Esophagus mucosa (tissue), 1 donor: ENCODE measurements at places on chromosomes 5 and 9. TPM values are rescaled to one million over a fixed set of nuclear protein-coding genes. Genes with fewer than 3 reads are reported as not detected.
A peak's percentile ranks its signal among the peaks of the same experiment; 100 is the strongest.

DNA sequence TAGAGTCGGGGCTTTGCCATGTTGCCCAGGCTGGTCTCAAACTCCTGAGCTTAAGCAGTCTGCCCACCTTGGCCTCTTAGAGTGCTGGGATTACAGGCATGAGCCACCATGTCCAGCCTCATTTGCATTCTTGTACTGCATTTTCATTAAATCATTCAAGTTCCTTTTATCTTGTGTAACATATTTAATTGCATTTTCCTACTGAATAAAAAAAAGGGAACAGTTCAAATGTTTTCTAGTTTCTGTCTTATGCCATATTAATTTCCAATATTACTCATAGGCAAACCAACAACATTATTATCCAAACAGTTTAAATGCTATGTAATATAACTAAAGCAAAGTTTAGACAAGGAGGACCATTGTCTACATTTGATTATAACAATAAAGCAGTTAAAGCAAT is 6.1 kb downstream of the SLC31A1 start:
- ATAC-seq = no peak

ARAP3 gene
- total RNA-seq = 3.3 TPM

- ATAC-seq = no peak
These were observed 290.2 kb upstream of the RGMB start for GRCh38 chr5:98483301-98483685.

CDHR2 gene
- not detected for total RNA-seq

EPB41L4A gene
- total RNA-seq = 35.1 TPM

DNM1 gene
- 2.2 TPM for total RNA-seq

DNA sequence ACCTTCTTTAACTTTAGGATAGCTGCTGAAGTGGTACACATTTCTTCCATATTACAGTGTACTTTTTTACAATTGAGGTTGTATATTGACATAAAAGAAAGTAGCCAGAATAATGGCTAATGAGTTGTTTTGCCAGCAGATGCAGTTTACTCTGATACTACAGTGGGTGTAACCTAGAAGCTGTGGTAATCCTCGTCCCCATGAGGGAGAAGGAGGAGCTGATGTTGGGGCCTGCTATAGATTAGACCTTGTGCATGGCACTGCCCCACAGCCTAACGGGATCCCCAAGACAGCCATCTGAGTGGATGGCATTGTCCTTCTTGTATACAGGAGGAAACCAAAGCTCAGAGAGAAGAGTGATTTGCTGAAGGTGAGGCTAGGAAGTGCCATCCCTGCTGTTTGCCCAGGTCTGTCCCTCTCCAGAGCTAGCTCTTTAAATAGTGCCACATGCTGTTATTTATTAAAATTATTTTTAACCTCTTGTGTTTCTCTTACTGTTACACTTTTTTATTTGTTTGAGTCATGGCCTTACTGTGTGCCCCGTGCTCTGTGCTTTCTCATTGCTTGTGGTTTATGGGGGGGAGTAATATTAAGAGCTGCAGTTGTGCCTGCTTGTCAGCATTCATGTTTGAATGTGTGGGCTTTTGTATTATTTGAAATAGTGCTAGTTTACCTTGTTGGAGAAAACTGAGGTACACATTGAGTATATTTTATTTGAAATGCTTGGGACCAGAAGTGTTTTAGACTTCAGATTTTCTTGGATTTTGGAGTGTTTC is 65.3 kb downstream of the ICE1 start:
- no peak for ATAC-seq

GRCh38 chr9:20994486-20994885 is 37.0 kb downstream of the HACD4 start:
- ATAC-seq = no peak

DNA sequence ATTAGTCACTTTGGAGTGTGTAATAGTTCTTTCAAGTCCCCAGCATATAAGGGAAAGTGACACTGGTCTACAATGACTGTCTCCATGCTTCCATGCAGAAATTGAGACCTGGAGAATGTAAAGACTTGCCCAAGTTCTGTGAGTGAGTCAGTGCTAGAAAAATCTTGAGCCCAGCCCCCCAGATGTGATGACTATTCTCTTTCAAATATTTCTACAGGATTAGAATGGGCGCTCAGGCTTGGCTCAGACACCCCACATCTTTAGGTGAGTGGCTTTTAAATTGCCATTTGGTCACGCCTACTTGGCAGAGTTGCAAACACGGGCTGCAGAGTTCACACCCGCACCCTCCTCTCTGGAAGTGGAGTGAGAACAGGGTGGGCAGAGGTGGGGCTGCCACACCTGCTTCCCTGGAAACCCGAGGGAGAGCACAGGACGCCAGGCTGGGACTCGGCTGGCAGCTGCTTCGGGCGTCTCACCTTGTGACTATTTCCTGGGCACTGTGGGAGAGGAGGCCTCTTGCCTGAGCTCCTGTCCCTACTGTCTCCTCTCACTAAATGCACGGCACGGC is 37.6 kb downstream of the ROPN1L start:
- ATAC-seq = peak; percentile 88

DNA sequence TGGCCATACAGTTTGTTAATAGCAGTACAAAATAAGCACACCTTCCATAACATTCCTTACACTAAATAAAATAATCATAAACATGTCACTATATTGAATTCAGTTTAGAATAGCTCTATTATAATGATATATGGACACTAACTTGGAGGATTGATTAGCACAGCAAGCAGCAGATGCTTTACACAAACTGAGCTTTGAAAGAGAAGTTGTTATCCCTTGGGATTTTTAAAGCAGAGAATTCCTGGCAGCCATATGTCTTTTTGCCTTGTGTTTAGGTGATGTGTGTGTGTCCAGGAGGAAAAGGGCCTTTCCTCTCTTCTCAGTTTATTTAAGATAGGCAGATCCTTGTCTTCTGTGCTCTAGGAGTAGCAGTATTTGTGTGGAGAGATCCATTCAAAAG is 232.2 kb upstream of the GRIN3A start:
- no peak for ATAC-seq

- ATAC-seq = no peak
These were observed 37.2 kb upstream of the COL15A1 start for GRCh38 chr9:98906273-98907040.

GRCh38 chr5:74641735-74642542 is 1.4 kb upstream of the ENC1 start:
- peak; percentile 23 for ATAC-seq

DNA sequence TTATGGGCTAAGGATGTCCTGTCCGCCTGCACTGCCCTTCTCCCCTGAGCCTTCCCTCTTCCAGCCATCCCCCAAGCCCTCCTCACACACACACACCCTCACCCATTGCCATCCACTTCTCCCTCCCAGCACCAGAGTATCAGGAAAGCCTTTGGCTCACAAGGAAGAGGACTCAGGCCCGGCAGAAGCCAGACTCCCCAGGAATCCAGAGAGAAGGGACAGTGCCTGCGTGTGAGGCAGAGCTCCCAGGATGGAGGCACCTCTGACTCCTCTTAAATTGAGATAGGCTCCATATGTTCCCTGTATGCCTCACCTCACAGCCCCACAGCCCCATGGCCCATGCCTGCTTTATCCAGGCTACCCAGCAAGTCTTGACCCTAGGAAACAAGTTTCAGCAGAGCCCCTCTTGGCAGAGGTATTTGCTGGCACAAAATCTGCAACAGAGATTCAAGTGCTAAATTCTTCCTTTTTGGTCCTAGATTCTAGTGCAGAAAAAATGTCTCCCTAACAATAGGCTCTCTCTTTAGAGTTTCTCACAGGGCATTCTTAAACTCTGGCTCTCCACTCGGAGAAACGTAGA is 761 bp downstream of the IL17B start:
- no peak for ATAC-seq

- no peak for ATAC-seq
These were observed 31.8 kb upstream of the PLCXD3 start for GRCh38 chr5:41542183-41542582.

- ATAC-seq = peak; percentile 14
These were observed at the start of gene ENTPD8 for GRCh38 chr9:137441289-137441934. TSS of gene ENTPD8 (minus strand) at chr9:137441357. CDS start at chr9:137438285, 3,072 bp downstream.

PRLR gene
- total RNA-seq = 7.6 TPM

DNA sequence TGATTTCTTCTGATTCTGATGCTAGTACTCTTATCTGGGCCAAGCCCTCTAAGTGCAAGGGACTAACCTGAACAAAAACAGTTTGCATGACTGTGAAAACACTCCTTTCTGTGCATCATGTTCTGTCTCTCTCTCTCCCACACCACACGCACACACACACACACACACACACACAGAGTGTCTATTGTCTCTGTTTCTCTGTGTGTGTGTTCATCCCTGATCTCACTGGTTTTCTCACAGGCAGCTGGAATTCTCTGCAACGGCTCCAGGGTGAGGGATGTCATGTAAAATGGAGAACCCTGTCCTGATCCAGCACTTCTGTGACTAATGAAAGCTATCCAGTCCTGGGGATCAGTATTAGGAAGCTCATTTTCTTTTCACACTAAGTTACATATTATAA is 453.1 kb upstream of the RGMB start:
- no peak for ATAC-seq

SNX24 gene
- total RNA-seq = 31.8 TPM

CCL27 gene
- total RNA-seq = 0.20 TPM

DNA sequence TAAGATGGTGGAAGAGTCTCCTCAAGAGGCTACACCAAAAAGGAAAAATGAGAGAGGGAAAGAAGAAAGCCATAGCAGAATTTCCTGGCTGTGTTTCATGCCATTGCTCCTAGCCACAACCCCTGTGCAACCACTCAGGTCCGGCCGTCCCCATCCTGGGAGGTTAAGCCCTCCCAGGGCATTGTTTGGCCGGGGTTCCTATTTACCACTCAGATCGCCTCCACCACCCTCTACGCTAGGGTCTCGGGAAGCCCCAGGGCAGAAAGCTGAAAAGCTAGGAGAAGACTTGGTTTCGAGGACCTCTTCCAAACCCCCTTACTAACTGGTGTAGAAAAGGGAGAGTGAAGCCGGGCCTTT is 715 bp downstream of the RC3H2 start:
- ATAC-seq = peak; percentile 8

GRCh38 chr9:123081824-123082223 is 48.4 kb downstream of the GPR21 start:
- ATAC-seq = peak; percentile 49

DNA sequence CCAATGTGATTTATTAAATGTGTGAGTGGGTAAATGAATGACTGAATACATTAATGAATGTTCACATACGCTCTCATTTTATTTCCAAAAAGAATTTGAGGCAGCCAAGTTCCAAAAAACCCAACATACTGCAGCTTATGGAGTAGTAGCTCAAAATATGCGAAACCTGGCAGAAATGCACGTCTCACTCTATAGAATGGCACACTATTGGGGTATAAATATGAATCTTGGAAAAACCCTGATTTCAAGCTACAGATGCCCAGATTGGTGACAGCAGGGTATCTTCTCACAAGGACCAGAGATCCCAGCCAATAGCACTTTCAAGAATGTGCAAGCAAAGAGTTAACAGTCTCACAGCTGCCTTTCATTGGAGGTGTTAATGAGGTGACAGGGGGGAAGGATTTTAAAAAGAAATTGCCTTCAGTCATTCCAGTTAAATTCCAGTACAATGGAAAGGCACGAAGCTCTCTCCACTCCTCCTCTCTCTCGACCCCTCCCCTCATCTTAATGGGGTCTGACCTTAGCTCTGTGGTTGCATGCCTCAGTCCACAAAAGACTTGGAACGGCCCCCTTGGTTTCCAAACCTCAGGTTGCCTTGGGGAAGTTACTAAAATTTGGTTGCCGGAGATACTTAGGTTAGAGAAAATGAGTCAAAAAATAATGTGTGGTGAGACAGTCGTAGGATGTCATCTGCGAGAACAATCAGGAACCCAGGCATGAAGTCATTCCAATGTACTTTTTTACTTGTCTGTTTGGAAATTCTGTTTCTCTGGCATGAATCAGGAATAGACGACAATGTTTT is 307.4 kb downstream of the NFIB start:
- ATAC-seq = no peak

CAMK2A gene
- total RNA-seq = 0.28 TPM

DNA sequence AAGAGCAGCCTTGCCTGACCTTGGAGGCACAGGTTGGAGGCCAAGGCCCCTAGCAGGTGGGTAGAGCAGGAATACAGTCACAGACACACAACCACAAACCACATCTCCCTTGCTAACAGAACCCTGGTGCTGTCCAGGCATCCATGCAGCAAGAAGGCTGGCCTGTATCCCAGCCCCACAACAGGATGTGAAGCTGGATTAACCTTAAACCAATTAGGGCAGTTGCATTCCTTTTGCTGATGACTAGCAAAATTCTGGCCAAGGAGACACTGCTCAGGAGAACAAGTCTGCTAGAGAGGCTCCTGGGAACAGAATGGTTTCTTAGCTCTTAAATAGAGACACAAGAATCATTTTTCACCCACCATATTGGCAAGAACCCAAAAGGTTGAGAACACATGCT is 97.8 kb downstream of the C5orf15 start:
- no peak for ATAC-seq

GRCh38 chr9:127915325-127915752 is 1.5 kb downstream of the ST6GALNAC4 start:
- no peak for ATAC-seq

DNA sequence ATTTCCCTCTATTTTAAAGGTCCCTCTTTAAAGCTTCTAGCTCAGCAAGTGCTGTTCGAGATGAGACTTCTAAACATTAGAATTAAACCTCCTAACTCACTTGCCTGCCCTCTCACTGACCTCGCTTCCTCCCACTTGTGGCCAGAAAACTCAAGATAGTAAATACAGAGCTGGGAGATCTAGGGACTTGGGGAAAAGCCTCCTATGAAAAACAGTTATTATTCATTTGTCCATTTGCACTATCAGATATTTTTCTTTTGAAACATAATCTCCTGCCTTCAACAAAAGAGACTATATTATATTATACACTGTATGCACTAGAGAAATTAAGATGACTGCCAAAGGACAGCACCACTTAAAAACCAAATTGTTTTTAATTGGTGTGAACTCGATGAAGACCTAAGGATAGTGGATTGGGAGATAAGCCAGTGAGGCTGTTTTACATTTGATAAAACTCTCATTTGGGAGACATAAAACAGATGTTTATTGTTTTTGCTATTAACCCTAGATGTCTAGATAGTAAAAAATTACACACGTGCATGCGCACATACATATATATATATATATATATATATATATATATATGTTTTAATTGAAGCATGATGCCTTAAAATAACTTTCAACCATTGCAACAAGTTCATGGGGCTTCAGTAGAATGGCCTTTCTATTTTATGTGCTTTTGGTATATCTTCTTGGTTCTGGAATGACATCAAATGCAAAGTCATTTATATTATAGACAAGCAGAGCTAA is 229.4 kb downstream of the ADAMTSL1 start:
- ATAC-seq = no peak

GRCh38 chr9:97593960-97594359 is 39.2 kb downstream of the TSTD2 start:
- ATAC-seq = no peak

- no peak for ATAC-seq
These were observed 135.9 kb downstream of the GABRB2 start for GRCh38 chr5:161410640-161411039.

DNA sequence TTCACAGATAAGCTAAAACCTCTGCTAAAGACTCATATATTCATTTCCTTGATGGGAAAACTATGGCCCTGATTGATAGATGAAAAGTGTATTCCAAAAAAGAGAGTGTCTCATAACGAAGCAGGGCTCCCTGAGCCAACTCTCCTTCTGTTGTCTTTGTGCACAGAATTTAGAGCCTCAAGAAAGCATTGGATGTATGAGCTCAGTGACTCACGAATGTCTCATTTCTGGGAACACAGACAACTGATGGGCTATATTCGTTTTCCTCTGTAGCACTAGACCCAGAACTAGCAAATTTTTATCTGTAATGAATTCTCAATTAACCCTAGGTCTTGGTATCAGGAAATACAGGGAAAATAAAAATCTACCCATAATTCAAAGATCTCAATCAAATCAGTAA is 88.4 kb downstream of the LMNB1 start:
- no peak for ATAC-seq

- ATAC-seq = no peak
These were observed 109.4 kb upstream of the MVB12B start for GRCh38 chr9:126217250-126217653.
